NCI-H345 (cell line): ENCODE measurements at places on chromosomes 2 and 18.

DNA sequence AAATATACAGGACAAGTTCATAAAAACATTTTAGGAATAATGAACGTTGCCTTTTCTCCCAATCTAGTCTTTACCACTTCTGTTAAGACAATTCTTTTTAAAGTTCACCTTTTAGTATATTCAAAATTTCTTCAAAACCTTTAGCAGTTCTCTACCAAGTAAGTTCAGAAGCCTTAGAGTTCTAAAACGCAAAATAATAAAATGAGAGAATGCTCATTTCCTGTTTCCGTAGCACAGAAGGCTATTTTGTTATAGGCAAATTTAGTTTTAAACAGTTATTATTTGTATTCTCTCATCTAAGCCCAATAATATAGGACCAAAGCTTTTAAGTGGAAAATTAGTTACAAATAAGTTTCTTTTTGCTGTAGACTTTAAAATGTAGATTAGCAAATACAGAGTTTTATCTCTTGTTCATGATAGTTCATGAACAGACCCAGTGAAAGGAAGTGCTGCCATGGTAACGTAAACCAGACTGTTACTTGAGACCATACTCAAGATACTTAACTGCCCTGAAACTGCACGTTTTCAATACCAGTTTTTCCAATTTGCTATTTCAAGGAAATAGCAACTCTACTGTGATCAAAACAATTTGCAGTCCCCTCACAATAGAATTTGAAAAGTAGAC is 173.1 kb upstream of the STON1 start:
- no peak for DNase-seq

GRCh38 chr2:3986063-3986462 is 282.7 kb downstream of the DCDC2C start:
- DNase-seq, result no peak

DNA sequence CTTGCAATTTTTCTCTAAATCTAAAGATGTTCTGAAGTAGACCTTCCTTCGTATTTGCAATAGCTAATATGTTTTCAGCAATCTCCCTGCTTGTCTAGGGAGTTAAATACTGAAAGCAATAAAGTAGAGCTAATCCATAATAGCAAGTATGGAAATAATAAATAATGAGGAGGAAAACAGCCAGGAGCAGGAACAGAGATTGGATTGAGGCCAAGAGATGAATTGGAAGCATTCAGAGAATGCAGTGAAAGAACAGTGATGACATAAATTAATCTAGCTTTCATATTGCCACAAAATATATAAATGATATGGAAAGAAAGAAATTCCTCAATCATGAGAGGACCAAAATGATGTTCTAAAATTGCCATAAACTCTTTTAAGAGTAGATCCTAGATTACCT is 679.7 kb downstream of the METTL4 start:
- DNase-seq, result no peak

- no peak for DNase-seq
These were observed 404.1 kb downstream of the GALR1 start for GRCh38 chr18:77653792-77654191.

DNA sequence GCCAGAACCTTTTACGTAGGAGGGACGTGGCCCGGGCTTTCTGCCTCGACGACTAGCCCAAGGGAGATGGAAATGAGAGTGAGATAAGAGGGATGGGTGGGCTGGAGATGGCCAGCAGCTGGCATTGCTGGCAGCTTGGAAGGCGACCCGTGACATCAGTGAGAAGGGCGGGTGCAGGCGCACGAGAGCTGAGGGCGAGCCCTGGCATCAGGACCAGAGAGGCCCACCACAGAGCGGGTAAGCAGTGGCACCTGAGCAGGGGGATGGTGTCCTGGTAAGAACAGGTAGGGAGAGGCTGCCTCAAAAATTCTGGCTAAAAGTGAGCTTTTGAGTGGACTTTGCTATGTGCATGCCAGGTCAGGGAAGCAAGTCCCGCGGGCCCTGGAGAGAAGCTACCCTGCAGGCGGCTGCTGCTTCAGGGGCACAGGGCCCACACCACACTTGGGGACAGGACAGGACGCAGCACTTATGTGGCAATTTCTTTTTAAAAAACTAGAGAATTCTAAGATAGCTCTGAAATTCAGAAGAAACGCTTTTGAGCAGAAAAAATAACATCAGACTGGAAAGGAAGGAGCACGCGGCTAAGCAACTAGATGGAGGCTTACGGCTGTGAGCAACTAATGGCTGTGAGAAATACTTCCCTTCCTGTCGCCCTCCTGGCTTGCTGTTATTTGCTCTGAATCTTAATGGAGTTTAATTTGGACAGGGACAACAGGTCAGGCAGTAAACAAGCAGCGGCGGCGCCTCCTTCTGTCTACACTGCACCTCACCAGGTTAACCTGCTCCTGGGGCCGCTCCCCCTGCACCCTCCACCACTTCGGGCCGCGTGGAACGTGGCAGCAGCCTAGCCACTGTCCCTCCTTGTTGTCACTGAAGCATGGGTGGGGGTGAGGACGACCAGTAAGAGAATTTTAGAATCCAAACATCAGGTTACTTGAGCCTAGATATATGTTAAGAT is 20.5 kb downstream of the THAP4 start:
- DNase-seq, result no peak

DNA sequence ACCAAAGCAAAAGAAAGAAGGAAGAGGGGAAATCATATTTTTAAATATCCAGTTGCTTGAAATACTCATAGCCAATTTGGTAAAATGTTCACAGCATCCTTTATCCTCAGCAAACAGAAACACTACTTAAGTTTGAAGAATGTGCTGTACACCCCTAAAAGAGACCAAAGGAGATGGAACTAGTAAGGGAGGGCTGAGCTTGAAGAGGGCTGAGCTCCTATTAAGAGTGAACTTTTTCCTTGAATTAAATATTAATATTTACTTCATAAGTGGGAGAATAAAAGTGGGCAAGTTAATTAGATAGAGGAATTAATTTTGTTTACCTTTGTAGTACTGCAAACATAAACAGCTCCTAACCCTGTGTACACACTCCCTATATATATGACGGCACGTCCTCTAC is 7.0 kb downstream of the EVX2 start:
- DNase-seq, result no peak

DNA sequence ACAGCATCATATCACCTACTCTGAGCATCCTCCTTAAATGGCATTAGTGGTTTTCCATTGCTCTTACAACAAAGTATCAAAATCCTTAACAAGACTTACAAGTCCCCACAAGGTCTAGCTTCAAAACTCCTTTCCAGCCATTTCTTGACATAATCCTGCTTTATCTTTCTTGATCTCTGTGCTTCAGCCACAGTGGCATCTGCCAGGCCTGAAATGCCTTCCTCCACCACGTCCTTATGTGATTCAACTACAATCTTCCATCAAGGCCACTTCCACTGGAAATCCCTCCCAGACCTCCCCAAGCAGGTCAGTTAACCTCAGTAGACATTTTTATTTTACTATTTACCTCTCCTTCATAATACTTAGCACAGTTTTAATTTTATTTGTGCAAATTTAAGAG is 83.8 kb upstream of the CCDC150 start:
- DNase-seq, result no peak

DNA sequence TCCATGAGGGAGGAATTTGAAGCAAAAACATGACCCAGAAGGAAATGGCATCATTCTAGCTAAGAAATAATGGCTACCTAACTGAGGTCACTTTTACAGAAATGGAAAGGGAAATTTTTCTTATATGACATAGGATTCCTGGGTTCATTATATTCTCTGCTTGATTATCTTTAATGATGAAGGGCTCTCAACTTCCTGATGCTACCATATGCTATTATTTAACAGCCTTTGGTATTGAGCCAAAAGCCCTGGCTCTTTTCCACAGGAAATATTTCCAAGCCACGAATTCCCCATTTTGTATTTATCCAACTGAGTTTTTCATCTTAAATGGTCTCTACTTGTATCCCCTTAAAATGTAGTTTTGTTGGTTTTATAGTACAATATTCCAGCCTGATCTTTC is 63.2 kb upstream of the NPAS2 start:
- no peak for DNase-seq

DNA sequence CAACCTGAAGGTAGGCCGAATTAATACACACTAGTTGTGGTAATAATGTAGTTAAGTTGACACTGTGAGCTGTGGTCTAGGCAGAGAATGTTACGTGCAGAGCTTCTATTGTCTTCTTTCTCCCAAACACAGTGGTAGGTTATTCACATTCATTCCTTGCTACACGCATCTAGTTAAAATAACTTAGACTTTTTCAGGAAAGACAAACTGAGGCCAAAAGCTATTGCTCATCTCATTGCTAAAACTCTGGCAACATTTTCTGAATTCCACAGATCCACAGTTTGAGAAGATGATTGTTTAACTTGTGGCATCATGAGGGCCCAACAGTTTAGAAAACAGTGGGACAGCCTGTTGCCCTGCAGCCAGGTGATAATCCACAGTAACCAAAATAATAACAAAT is 850.4 kb upstream of the FSHR start:
- DNase-seq, result no peak

DNA sequence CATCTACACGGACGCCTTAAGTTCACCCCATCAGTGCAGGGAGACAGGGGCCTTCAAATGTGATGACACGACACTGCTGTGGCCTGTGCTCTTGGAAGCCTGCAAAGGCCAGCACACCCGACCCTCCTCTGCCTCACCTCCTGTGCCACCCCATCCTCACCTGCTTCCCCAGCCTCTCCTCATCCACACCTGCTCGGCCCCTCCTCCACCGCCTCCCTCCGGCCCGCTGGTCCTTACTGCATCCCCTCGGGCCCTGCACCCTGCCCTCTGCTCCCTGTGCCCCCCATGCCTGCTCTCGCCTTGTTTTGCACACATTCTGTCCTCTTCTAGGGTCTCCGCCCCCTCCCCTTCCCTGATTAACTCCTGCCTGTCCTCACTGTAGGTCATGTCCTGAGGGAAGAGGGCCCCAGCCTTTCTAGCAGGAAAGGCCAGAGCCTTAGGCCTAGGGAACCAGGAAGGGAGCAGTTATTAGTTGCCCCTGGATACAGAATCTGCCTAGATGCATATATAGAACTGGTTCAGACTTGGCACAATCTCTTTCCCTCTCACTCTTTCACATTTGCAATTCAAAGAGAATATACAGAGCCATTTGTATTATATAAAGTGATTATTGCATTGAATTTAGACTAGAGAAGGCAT is 39.4 kb downstream of the TRAPPC12 start:
- no peak for DNase-seq

GRCh38 chr2:143974262-143974661 is 545.7 kb downstream of the ZEB2 start:
- no peak for DNase-seq

- DNase-seq, result peak; percentile 60
These were observed 2.0 kb downstream of the PPP4R1 start for GRCh38 chr18:9612215-9612830.

DNA sequence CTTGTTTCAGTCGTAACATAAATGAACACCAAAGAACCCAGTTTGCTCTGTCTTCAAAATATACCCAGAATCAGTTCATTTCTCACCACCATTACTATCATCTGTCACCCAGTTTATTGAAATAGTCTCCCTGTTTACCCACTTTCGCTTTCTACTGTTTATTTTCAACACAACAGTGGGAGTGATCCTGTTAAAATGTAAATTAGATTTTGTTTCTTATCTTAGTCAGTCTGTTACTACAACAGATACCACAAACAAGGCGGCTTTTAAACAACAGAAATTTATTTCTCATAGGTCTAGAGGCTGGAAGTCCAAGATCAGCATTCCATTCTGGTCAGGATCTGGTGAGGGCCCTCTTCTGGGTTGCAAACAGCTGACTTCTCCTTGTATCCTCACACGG is 74.8 kb downstream of the ARHGAP15 start:
- DNase-seq, result no peak

GRCh38 chr2:9797681-9798556 is 45.4 kb upstream of the TAF1B start:
- DNase-seq, result no peak

DNA sequence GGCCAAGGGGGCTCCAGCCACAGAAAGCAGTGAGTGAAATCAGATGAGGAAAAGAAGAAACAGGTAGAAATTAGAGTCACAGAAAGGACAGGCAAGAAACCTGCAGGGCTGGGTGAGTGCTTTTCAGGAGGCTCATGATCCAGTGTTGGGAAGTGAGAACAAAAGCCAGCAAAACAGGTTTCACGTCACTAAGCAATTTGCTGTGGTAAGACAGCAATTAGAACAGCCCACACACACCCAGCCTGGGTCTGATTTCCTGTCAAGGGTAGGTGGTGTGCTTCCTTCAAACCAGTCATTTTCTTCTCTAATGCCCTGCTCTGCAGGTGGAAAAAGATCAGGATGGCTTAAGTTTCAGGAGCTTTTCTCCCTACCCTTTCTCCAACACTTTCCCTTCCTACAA is 52.9 kb upstream of the XDH start:
- no peak for DNase-seq

DNA sequence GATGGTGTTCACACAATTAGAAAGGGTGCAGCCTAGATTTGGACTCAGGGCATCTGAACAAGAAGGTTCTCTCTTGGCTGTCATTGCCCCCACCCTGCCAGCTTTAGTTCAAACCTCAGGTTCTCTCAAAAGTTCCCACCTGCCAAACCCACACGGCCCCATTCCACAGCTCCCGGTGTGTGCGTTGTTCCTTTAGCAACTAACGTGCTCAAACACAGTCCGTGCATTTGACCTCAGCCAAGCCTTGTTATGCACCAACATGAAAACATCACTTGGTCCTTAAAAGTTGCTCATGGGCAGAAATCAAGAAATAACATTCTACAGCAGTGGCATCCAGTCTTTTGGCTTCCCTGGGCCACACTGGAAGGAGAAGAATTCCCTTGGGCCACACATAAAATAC is 32.0 kb downstream of the LOXHD1 start:
- DNase-seq, result no peak

- no peak for DNase-seq
These were observed 46.2 kb downstream of the MEIS1 start for GRCh38 chr2:66481100-66481549.

DNA sequence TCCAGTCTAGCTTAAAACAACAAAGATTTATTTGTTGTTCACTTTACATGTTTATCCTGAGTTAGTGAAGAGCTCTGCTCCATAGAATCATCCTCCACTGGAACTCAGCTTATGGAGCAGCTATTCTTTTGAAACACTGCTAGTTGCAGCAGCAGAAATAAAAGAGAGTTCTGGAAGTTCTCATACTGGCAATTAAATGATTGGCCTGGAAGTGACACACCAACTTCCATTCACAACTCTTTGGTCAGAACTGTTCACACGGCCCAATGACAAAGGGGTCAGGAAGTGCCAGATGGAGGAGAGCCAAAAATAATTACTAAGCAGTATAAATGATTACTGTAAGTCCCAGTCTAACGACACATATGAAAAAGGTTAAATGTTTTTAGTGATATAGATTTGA is 39.1 kb downstream of the FBXO11 start:
- no peak for DNase-seq

- DNase-seq, result no peak
These were observed 168.3 kb downstream of the UXS1 start for GRCh38 chr2:106025796-106026195.

- no peak for DNase-seq
These were observed 105.2 kb upstream of the YWHAQ start for GRCh38 chr2:9736021-9736420.

GRCh38 chr2:48558456-48558855 is 28.5 kb downstream of the STON1 start:
- DNase-seq, result no peak

- peak; percentile 45 for DNase-seq
These were observed 630 bp downstream of the PPM1G start for GRCh38 chr2:27408601-27409320.
